ENCODE measurements at places on chromosomes 2 and 18.

DNA sequence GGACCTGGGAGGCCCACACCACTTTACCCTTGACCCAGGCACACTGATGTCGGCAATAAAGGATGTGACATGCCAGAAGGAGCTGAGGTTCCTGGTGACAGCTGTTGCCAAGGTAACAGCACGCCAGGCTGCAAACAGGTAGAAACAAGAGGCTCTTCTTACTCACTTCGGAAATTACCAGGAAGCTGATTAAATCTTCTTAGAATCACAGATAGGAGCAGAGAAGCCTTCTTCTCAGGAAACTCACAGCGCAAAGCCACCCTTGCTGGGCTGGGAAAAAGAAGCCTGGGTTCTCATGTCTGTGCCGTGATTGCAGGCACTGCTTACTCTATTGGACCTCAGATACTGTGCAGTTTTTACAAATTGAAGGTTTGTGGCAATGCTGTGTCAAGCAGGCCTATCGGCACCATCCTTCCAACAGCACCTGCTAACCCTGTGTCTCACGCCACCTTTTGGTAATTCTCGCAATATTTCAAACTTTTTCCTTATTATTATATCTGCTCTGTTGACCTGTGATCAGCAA lies 61.0 kb upstream of the TAF1B start:
- DNase-seq, result peak; percentile 66

- no peak for DNase-seq
These were observed 59.6 kb upstream of the CREB1 start for GRCh38 chr2:207469943-207470729.

GRCh38 chr18:68833756-68834155 lies 35.9 kb downstream of the CCDC102B start:
- DNase-seq, result no peak

DNA sequence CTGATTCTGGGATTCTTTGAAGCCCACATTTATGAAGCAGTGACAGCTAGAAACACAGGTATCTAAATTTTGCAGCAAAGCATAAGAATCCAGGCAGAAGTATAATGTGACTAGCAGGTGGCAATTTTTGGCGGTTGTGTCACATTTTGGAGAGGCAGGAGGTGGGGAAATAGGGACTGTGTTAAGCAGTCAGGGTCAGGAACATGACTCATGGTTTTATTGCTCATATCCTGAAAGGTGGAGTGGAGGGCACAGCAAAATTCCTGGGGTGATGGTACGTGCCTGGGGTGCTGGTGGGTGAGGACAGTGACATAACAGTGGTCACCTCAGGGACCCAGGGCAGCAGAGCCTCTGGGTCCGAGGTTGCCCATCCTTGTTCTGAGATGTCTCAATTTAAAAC lies 63.5 kb upstream of the TTN start:
- no peak for DNase-seq

DNA sequence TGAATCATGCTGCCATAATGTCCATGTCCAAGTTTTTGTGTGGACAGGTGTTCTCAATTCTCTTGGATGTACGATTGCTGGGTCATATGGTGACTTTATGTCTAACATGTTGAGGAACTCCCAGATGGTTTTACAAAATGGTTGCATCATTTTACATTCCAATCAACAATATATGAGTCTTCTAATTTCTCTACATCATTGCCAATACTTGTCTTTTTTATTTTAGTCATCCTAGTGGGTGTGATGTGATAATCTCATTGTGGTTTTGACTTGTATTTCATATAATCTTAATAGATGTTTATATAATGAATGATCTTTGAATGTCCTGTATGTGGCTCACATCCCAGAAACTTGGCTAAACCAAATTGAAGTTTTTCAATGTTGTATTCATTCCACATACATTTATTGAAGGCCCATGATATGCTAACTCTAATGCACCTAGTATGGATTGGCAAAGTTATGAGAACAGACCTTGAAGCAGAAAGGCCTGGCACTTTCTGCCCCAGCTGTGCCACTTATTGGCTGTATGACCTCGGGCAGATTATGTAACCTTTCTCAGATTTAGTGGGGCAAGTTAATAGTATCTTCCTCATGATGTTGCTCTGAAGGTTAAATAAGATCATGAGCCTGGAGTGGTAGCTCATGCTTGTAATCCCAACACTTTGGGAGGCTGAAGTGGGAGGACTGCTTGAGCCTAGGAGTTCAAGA lies 205.4 kb downstream of the RAB3GAP1 start:
- DNase-seq, result no peak

GRCh38 chr18:65651192-65651591 lies 99.6 kb upstream of the CDH7 start:
- DNase-seq, result no peak

DNA sequence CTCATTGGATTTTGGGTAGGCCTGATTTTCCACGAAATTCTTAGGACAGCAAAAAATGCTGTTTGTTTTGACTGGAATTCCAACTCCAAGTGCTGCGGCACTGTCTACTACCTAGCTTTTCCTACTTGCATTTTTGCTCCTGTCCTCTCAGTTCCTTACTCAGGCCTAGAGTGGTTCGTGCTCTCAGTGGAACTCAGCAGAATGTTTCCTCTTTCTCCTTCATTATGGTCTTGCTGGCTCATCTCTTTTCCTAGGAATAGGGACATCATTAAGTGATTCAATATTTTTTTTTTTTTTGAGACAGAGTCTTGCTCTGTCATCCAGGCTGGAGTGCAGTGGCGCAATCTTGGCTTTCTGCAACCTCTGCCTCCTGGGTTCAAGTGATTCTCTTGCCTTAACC lies 37.9 kb downstream of the GEMIN6 start:
- no peak for DNase-seq

DNA sequence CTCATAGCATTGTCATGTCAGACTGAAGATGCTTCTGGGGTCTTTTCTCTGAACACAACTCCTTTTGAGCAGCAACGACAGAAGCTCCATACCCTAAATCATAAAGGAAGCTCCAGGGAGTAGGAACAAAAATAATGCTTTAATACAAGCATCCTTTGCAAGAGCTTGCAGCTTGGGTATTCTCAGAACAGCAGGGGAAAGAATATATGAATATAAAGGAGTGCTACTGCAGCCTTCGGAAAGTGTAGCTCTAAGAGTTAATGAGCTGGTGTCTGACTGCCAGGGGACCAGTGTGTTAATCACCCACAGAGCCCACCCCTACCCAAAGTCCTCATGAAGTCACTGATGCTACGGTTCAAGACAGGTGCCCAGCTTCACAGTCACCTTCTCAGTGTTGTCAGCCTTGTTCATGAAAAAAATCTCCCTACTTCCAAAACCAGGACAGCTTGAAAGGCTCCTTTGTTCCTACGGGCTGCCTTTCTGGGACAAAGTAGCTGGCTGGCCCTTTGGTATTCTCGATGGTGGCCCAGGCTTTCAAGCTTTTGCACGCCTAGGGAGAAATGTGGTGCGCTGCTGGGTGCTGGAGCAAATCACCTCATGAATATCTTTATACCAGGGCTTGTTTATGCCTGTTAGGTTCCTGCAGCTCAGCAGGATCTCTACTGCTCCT lies 259.7 kb downstream of the CMPK2 start:
- DNase-seq, result no peak

DNA sequence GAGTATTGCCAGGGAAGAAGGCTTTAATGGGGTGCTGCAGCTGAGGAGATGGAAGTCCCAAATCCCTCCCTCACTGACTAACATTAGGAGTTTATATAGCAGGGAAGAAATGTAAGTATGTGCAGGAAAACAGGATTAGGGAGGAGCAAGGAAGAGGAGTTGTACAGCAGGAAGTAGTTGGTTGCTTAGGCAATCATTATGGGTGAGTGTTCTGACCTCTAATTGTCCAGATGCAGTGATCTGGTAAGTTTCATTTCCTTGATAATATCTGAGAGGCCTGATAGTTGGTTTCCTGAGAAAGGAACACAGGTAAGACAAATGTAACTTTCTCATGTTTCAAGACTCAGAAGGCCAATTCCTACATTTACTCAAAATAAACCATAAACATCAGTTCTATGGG lies 331.9 kb upstream of the GULP1 start:
- no peak for DNase-seq

DNA sequence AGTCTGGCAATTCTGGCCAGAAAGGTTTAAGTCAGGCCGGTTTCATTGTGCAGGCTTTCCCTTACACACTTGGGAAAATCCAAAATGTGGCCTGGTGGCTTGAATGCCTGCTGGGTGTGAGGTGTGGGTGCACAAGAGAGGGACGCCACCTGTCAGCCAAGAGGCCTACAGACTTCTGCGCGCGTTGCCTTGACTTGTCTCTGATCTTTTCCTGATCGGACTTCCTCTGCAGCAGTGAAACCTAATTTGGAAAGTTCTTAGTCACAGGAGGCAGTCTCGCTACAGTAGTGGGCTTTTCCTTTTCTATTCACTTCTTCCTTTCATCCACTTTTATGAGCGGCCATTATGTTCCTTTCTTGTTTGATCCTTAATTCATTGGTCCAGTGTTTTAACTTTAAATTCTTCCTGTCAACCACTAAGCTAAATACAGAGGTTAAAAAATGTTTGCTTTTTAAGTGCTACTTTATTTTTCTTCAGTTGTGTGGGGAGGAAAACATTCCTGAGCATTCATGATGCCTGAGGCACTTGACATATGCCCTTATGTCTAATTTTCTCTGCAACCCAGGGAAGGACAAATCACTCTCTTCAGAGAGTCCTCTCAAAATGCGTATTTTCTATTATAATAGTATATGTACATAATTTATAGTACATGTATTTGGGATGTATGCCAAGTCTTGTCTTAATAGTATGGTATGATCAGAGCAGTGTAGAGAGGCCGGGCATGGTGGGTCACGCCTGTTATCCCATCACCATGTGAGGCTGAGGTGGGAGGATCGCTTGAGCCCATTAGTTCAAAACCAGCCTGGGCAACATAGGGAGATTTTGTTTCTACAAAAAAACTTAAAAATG lies 128.9 kb downstream of the WDSUB1 start:
- DNase-seq, result no peak

DNA sequence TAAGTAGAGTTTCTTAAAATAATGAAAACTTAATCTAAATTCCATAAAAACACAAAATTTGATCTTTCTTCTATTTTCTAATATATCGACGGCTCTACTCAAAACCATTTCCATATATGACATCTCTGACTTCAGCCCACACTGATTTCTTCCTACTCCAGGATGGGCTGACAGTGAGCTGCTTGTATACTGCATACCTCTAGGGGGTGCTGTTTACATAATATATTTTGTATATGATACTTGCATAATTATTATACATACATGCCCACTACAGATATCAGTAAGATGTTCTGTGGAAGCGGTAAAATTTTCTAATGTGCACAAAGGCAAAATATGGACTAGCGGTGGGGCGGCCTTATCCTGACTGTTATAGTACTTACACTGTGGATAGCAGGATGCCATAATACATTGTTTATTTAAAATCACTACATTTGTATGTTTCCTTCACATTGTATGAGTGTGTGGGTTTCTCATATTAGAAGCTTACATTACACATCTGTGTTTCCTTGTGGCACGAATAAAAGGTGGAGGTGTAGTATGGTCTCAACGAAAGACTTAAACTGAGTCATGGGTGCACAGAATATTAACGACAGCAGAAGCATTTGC lies 66.1 kb upstream of the NXPH2 start:
- no peak for DNase-seq
